ENCODE measurements at places on chromosomes 1 and 21.

- no peak for DNase-seq
Observed at GRCh38 chr1:17339521-17339920, 31.5 kb downstream of the PADI4 start.

- no peak for DNase-seq
Observed at GRCh38 chr1:228287541-228288425, 79.9 kb downstream of the OBSCN start.

- peak; percentile 64 for DNase-seq
Observed at GRCh38 chr1:32981003-32981901, 16.6 kb upstream of the RNF19B start.

- DNase-seq, result peak; percentile 17
Observed at GRCh38 chr1:212234431-212235395, 50.5 kb upstream of the PPP2R5A start.

DNA sequence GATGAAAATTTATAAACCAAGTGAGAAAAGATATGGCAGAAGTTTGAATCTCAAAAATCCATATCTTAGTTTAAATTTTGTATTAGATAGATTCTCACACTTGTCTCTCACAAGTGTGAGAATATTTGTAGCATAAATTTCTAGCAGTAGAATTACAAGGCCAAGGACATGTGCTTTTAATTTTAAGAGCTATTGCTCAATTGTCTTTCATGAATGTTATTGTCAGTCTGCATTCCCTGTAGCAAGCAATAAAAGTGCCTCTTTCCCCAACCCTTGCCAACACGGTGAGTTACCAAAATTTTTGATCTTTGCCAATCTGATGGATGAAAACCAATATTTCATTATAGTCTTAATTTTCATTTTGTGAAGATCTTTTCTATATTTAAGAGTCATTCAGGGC is 64.0 kb downstream of the CTH start:
- no peak for DNase-seq

DNA sequence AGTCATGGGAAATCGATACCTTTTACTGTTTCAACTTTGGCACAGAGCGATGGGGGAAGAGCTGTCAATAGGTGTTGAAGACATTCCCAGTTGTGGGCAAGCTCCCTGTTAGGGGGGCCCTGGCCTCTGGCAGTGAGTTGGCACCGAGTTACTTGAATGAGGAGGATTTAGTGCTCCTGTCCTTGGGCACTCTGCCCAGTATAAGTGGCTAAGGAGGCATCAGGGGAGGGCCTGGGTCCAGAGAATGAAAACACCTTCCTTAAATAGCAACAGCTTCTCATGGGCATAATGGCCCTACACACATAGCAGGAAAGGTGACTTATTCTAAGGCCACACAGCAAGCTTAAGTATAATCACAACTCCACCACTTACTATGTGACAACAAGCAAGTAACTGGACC is 664.4 kb downstream of the PTPRU start:
- no peak for DNase-seq

GRCh38 chr1:58435376-58435775 is 111.2 kb downstream of the OMA1 start:
- no peak for DNase-seq

DNA sequence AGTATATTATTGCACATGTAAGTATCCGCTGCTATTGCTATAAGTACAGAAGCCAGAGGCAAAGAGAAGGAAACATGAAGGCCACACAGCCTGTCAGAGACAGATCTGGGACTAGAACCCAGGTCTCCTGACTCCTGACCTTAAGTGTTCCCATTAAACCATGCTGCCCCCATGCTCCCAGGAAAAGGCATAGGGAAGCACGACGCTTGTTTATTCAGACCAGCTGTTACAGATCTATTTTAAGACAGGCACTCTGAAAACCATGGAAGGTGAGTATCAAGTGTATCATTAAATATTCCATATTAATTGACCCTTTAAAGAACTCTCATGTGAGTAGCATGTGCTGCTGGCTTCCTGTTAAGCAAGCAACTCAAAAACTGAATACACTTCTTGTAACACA is 11.4 kb downstream of the VAV3 start:
- DNase-seq, result no peak

DNA sequence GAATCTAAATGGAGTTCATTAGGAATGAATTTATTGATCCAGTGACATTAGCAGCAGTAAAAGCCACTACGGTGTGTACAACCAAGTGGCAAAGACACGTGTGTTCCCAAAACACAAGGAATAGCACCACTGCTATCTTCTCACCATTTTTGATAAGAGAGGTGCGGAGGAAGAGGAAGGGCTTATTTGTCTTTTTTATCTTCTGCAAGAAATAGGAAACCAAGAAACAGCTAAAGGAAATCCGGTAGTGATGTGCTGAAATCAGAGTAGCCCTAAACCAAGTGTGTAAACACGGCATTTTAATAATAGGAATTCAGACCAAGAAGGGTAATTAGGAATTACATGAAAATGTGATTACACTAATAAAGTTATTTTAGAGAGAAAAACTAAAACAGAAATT is 9.1 kb upstream of the SCYL3 start:
- no peak for DNase-seq

DNA sequence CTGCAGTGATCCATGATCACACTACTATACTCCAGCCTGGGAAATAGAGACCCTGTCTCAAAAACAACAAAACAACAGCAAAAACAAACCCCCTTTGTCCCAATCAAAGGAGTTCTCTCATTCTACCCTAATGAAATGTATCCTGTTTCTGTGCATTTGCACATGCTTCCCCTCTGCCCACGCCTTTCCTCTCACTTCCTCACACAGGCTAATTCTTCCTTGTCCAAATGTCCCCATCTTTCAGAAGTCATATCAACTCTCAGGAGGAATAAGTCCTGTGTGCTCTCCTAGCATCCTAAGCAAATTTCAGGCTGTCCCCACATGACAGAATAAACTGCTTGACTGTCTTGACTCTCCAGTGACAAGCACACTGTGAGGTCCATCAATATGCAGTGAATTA is 8.1 kb upstream of the ATP1B1 start:
- DNase-seq, result no peak

- no peak for DNase-seq
Observed at GRCh38 chr1:216846339-216846738, 123.1 kb upstream of the ESRRG start.

- DNase-seq, result no peak
Observed at GRCh38 chr1:170568197-170568596, 36.2 kb downstream of the GORAB start.

DNA sequence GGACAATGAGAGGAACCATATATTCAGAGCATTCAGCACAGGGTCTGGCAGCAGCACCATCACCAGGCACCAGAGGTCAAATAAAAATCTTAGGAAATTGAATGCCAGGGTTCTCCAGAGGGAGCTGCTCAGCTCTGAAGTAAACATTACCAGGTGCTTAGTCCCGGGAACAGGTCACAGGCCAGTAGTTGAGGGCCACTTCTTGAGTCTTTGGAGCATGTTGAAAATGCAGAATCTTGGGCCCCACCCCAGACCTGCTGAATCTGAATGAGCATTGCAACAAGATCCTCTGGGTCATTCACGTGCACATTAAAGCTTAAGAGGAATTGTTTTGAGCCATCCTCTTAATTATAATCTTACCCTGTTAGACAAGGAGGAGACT is 33.8 kb downstream of the PHC2 start:
- DNase-seq, result no peak

GRCh38 chr1:3014443-3015268 is 6.6 kb upstream of the ACTRT2 start:
- DNase-seq, result no peak

DNA sequence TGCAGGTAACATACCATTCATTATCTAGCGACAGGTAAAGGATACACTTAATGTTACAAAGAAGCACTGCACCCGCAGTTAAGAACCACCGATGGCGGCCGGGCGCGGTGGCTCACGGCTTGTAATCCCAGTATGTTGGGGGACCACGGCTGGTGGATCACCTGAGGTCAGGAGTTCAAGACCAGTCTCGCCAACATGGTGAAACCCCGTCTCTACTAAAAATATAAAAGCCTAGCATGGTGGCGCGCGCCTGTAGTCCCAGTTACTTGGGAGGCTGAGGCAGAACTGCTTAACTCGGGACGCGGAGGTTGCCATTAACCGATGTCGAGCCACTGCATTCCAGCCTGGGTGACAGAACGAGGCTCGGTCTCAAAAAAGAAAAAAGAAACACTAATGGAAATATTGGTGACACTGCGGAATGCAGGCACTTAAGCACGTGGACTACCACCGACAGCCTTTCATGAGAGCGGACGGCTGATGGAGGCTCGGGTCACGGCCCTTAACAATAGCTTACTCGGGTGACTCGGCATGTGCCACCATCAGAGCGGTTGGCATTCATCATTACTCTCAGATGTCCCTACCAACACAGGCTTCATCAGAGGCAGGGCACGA is 542 bp downstream of the GAS5 start:
- peak; percentile 40 for DNase-seq

DNA sequence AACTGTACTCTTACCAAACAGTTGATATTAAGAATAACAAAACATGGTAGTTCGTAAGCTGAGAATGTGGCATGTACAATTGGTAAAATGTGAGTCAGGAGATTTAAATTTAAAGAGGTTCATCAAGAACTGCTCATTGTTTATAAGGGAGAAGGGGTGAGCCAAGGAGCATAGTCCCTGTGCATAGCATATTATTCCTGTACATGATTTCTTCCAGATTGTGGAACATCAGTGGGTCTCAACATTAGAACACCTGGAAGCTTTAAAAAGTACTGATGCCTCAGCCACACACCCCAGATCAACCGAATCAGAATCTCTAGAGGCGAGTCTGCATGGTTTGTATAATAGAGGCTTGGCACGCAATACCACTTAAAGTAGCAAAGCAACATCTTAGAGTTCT is 56.1 kb downstream of the KCTD3 start:
- DNase-seq, result no peak

- DNase-seq, result no peak
Observed at GRCh38 chr1:119139857-119140176, 636 bp downstream of the WARS2 start.

DNA sequence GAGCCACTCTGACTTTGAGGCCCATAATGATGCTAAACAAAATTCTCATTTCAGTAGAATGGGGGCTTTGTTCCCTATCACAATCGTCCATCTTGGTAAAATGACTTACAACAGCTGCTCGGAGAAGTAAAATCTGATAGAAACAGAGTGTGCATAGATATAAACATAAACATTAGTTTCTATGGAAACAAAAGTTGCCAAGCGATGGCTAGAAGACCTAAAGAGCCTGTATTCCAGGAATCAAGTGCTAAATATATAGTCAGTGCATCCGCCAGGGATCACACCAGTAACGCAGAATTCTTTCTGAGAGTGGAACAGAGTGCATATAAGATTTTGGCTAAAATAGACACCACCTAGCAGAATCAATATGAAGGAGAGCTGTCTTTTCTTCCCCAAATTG is 91.2 kb upstream of the KAZN start:
- no peak for DNase-seq

DNA sequence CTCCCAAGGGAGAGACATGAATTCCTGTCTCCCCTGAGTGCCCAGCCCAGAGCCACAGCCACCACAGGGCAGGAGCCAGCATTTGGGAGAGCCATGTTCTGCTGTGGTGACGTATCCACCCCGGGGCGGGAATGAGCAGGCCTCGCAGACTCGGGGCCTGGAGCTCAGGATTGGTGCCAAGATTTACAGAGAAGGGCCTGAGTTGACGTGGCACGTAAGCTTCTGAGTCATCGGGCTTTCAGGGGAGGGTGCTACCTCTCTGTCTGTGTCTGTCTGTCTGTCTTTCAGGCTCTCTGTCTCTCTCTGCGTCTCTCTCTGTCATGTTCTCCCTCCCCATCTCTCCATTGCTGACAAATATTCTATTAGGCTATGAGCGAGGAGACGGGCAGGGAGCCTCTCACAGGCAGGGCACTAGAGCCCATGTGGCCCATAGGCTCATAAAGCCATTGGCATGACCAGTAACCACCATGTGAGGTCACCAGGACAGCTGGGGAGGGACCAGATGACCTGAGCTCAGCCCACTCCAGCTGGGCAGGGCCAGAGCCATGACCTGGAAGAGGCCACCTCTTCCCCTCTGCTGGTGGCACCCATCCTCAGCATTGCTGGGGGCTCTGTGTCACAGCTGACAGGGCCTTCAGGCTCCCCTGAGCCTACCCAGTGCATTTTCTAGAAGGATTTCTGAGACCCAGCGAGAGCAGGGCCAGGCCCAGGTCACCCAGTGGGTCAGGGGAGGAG is 300.0 kb upstream of the VAMP3 start:
- no peak for DNase-seq

GRCh38 chr1:201448990-201449389 is 20.0 kb downstream of the PHLDA3 start:
- DNase-seq, result no peak

DNA sequence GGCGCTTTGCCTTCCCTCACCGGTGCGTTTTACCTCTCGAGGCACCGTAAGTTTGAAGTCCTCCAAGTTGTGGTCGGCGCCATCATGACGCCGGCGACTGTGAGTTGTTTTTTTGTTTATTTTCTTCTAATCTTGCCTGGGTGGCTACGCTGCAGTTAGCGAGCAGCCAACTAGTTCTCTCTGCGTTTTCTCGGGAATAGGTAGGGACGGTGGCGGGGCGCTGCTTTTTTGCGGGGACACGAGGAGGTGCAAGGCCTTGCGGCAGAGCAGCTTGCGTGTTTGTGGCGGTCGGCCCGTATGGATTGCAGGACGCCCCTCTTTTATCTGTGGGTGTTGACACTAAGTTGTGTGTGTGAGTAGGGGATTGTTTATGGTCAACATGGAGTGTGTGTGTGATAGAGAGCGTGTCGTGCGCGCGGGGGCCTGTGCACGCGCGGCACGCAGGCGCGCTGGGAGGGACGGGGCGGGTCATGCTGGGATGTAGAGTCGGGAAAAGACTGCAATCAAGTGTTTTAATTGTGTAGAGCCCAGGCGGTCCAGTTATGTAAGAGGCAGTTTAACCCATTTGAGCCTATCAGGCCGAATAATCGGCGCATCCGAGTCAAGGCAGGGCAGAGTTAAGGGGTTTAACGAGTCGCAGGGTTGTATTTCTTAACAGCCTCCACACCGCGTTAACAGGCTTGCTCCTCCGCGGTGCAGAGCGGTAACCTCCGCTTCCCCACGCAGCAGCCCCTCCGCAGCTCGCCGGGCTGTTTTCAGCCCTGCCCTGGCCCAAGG is 1.2 kb upstream of the NEGR1 start:
- no peak for DNase-seq

- DNase-seq, result no peak
Observed at GRCh38 chr1:59978511-59978910, 51.9 kb upstream of the CYP2J2 start.

DNA sequence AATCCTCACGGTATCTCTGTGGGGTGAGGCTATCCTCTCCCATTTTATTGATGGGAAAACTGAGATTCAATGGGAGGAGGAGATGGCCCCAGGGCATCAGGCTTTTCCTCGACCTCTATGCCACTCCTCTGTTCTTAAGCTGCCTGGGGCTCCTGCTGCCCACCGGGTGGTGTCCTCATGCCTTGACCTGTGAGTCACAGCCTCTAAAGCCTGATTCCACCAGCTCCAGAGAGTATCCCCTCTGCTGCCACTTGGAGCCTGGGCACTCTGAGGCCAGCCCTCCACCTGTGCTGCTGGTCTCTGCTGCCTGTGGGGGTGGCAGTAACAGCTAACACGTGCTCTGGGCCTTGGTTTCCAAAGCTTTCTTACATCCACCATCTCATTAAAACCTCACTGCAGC is 241.2 kb downstream of the TRABD2B start:
- no peak for DNase-seq
